ENCODE measurements at places on chromosomes 13 and 19.

DNA sequence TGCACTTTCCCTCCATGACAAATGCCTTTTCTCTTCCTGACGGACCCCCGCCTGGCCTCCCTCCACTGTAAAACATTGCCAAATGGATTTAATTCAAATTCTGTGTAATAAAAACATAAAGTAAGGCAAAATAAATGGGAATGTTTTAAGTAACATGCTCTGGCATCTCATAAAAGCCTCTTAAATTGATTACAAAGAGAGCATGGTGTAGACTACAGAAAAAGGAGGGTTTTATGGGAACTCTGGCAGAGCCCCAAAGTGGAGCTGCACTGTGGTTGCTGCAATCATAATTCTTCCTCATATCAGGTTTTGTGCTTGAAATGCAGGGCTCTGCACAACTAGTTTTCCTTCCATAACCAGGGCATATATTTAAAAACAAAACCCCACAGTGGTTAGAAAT lies 44.3 kb upstream of the SIAH3 start:
- DNase-seq: no peak

DNA sequence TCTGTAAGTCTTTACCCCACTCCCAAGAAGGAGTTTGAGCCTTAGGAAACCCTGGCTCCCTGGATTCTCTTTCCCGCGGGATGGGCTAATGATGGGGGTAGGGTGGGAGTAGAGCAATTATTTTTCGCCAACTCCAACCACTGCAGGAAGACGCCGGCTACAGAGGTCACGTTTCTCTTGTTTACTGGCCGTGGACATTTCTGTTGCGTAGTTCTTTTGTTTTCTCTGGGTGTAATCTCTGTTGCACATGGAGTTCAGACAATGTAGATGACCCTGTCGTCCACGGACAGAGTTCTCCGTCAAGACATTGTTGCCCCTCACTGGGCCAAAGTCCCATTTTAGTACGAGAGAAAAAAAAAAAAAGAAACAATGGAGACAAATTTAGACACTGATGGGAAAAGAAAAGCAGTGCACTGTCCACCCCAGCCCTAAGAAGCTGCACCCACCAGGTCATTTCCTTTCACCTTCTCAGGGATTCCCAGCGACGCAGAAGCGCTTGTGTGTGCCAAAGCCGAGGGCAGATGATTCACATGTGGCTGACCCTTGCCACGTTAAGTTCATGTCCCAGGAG lies 133.9 kb upstream of the ARGLU1 start:
- DNase-seq: no peak

DNA sequence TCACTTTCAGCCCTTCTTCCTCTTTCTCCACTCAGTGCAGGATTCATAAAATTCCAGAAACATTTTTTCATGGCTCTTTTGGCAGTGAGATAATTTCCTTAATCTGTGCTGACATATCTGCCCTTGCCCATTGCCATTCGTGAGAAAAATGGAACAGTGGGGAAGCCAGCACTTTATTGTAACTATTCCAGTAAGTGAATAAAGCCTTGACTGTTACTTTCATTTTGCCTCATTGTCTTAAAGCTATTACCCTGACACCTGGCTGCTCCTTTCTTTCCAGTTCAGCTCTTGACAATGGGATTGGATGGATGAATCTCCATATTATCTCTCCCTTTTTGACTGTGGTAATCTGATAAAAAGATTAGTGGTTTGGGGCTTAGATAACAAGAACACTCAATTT lies 1068.1 kb upstream of the PCDH20 start:
- DNase-seq: no peak

GRCh38 chr13:29756506-29756905 lies 93.9 kb downstream of the UBL3 start:
- no peak for DNase-seq

- no peak for DNase-seq
Observed at GRCh38 chr13:79915114-79915811, 425.7 kb downstream of the SPRY2 start.
